ENCODE measurements at places on chromosomes 3 and 15.
A peak's percentile ranks its signal among the peaks of the same experiment; 100 is the strongest.

DNA sequence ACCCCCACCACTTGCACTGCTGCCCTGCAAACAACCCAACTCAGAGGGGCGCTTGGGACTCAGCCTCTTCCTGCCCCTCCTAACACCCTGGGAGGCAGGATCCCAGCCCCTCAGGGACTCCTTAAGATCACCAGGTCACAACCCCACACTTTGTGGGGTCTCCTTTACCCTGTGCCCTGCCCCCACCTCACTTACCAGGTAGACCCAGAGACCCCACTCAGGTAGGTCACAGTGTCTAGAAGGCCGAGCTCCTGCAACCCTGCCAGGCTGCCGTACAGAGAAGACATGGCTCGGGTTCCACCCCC is 9.1 kb downstream of the PLA2G4F start:
- no peak for DNase-seq

- DNase-seq = no peak
Measured at GRCh38 chr3:115218859-115219258, 71.8 kb upstream of the ZBTB20 start.

DNA sequence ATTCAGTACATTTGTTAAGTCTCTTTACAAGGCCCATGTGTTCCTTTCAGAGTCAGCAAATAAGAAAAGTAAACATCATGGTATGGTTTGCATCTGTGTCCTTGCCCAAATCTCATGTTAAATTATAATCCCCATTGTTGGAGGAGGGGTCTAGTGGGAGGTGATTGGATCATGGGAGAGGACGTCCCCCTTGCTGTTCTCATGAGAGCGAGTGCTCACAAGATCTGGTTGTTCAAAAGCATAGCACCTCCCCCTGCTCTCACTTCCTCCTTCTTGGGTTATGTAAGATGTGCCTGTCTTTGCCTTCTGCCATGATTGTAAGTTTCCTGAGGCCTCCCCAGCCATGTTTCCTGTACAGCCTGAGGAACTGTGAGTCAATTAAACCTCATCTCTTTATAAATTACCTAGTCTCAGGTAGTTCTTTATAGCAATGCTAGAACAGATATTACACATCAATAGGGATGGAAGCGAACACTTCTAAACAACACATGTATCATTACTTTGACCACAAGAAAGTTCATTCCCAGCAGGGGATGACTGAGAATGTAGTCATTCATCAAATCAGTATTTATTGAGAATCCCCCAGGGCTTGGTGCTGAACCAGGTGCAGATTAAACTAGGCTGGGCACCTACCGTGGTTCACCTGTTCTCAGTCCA is 4.1 kb downstream of the EFCAB12 start:
- DNase-seq = no peak

DNA sequence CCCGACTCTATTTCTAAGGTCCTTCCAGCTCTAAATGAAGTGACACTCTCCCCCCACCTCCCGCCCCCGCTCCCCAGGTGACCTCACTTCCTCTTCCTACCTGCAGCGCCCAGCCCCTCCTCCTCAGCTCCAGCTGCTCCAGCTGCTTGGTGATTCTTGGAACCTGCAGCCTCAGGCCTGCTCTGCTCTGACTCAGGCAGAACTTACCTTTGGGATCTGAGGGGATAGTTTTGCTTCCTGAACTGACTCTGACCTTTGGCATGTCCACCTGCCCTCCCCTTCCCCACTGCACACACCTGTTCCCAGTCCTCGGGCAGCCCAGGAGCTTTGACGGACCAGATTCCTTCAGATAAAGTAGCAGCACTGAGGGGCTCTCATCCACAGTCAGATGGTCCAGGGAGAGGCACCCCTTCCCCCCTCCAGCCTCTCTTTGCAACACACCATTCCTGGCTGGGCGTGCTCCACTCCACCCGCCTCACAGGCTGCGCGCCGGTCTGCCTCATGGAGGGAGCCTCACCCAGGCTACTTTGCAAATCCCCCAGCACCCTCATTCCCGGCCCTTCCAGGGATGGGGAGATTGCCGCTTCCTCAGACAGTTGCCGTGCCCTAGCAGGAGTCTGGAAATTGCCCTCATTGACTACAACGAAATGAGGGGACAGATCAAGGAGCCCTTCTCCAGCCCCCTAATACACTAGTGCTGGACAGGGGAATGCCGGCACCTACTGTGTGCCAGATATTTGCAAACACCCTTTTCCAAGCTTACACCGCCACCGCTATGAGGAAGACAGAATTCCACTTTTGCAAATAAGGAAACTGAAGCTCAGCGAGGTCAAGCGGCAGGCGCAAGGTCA is 692 bp upstream of the C15orf39 start:
- DNase-seq = peak; percentile 28

DNA sequence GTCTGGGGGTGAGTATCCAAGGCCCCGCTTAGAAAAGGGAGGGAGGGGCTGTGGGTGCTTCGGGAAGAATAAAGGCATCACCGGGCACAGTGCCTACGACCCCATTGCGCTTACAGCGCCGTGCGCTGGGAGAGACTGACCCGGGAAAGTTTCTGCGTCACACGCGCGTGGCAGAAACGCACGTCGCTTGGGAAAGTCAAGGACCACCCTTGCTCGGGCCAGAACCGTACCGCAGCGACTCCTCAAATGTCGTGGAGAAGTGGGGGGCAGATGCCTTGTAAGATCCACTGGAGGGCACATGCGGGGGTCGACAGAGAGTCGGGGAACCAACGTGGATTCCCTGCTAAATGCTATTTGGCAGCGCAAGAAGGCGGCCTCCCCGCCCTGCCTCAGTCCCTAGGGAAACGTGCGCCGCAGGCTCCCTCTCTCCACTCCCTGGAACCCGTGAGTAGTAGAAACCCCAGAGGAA is 2.4 kb downstream of the ADAMTS9 start:
- no peak for DNase-seq

- no peak for DNase-seq
Measured at GRCh38 chr3:53892286-53892637, 603 bp upstream of the SELENOK start.

GRCh38 chr3:191300422-191300821 is 28.8 kb upstream of the CCDC50 start:
- DNase-seq = no peak

DNA sequence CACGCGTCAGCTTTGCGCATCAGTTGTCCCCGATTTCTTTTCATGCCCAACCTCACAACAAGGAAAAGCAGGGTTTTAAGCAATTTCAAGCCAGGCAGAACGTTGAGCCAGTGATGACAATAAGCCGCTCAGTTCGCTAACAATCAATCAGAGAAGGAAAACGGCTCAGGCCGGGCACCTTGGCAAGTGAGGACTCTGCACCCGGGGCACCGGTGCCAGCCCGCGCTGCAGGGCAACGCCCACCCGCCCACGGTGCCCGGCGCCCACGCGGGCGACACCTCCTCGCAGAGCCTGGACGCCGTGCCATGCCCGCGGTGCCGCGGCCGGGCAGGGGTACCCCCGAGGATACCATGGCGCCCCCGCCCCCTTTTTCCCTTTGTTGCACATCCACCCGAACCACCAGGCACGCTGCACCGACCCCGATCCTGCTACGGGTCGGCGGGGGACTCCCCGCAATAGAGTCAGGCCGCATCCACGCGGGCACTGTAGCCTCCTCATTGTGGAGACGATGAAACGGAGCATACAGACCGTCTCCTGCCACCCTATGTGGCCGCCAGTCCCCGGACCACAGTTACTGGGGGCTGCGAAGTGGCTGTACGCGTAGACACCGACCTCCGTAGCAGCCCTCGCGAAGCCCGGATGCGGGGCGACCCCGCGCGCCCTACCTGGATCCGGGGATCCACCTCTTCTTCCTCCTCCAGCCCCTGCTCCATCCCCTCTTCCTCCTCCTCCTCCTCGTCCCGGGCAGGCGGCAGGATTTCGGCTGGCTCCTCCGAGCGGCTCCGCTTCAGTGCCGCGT is 581 bp downstream of the SH3BP5 start:
- DNase-seq = peak; percentile 37

- DNase-seq = no peak
Measured at GRCh38 chr3:56205406-56205805, 262.9 kb downstream of the ERC2 start.

DNA sequence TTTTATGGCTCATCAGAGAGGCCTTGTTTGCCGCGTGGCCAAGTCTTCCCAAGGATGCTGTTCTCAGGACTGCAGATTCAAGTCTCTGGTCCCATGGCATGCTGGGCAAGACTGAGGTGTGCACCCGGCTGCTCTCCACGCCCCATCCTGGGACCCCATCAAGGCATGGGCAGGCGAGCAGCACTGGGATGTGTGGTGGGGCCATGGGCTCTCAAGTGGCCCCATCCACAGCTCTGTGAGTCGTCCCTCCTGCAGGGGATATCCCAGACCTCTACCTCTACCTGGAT is 13.1 kb upstream of the GP9 start:
- DNase-seq = no peak

- DNase-seq = no peak
Measured at GRCh38 chr3:145518639-145519038, 642.3 kb downstream of the PLOD2 start.

- no peak for DNase-seq
Measured at GRCh38 chr3:162171970-162172369, 675.4 kb downstream of the OTOL1 start.

DNA sequence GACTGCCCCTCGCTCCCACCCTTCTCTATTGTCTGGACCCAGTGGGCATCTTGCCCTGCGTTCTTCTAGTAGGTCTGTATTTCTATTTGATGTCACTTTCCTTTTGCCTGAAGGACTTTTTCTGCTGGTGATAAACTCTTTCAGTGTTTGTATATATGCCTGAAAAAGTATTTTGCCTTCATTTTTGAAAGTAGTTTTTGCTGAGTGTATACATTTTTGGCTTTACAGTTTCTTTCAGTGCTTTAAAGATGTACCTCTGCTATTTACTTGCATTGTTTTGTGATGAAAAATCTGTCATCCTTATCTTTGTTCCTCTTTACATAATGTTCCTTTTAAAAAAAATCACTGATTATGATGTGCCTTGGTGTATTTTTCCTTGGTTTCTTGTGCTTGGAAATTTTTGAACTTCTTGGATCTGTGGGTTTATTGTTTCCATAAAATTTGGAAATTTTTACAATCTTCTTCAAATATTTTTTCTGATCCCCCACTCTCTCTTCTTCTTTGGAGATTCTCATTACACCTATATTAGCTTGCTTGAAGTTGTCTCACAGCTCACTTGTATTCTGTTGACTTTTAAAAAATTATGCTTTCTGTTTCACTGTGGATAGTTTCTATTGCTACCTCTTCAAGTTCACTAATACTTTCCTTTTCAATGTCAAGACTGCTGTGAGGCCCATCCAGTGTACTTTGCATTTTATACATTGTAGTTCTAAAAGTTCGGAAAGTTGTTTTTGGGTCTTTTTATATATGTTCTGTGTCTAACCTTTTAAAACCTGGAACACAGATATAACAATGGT is 67.8 kb downstream of the RGMA start:
- no peak for DNase-seq

GRCh38 chr3:53080612-53081205 is 34.8 kb upstream of the SFMBT1 start:
- DNase-seq = no peak

DNA sequence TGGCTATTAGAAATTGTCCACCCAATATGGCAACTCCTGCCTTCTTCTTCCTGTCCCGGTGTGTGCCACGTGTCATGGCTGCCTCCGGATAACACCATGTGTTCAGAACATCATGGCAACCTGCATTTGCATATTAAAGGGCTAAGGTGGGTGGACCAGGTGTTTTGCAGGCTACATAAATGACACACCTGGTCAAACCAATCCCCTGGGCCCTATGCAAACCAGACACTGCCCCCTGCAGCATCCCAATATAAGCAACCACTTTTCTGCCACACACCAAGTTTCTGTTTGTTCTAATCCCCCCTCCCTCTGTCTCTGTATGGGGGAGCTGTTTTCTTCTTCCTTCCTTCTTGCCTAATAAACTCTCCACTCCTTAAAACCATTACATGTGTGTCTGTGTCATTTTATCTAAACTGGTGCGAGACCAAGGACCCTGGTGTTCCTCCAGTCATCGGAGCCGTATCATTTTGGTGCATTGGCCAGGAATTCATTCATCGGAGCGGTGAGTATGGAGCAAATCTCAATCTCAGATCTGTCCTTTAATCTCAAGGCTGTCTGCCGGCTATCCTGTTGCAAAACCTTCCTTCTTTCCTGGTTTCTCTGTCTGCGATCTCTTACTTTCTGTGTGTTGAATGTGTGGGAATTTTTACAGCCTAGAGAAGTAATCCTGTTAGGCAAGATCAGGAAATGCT is 44.5 kb downstream of the NCEH1 start:
- DNase-seq = no peak

DNA sequence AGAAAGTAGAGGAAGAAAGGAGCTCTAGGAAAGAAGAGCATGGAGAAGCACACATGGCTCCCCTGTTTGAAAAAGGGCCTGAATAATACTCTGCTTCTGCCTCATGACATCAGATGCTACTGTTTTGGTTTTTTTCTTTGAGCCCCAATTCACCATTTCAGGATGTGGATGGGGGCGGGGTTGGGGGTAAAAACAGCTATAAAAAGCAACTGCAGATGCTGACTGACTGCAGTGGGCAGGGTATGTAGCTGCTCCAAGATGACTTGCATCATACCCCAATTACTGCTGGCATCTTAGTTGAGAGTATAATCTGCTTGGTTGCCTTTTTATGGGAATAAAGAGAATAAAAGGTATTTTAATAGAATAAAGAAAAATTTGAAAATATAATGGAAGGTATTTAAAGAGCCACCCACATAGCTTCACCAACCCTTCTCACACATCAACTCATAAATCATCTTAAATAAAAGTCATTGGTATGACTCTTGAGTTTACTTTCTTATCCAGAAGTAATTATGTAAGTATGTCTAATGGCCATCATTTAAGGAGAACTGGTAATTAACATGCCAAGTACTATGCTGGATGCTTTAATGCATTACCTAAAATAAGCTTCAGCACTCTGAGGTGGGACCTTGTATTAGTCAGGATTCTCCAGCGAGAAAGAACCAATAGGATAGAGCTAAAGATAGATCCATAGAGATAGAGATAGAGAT is 36.4 kb upstream of the TMEM45A start:
- DNase-seq = no peak

- DNase-seq = no peak
Measured at GRCh38 chr3:141279077-141279967, 47.7 kb downstream of the PXYLP1 start.

DNA sequence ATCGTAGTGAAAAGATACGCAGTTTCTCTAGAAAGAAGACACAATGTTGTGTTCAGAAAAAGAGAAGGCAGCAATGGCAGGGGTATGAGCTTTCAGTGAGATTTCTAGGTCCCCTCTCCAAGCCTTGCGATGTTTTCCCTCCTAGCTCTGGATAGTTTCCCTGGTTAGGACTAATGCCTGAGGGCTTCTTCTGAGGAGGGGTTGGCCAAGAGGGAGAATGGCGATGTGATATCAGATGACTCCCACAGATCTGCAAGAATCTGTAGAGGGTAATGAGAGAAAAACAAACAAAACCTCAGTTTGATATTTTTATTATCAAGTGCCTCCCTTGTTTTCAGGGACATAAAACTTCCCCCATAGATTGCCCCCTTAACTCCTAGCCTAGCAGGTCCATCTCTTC is 4.1 kb upstream of the CLDN1 start:
- peak; percentile 29 for DNase-seq

GRCh38 chr3:166209701-166210100 is 372.5 kb upstream of the BCHE start:
- no peak for DNase-seq

GRCh38 chr3:77780278-77780996 is 740.5 kb downstream of the ROBO2 start:
- no peak for DNase-seq

GRCh38 chr3:32698506-32698905 is 13.5 kb downstream of the CNOT10 start:
- DNase-seq = no peak

GRCh38 chr3:142366434-142366833 is 81.4 kb downstream of the XRN1 start:
- peak; percentile 2 for DNase-seq
